ENCODE measurements at places on chromosomes 1 and 21.
A peak's percentile ranks its signal among the peaks of the same experiment; 100 is the strongest.

DNA sequence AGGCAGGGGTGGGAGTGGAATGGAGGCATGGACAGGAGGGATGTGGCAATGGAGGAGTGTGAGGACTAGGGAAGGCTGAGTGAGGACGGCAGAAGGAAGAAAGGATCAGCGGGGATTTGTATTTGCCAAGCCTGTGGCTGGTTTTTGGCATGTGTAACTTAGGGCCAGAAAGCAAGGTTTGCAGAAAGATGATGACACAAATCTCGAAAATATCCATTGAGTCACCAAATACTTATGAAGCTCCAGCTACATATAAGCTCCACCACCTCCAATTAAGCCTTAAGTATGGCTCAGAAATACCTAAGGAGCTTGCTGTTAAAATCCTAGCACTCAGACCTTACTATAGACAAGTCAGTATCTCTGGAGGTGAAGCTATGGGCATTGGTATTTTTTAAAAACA is 90.1 kb downstream of the OMA1 start:
- DNase-seq = no peak

DNA sequence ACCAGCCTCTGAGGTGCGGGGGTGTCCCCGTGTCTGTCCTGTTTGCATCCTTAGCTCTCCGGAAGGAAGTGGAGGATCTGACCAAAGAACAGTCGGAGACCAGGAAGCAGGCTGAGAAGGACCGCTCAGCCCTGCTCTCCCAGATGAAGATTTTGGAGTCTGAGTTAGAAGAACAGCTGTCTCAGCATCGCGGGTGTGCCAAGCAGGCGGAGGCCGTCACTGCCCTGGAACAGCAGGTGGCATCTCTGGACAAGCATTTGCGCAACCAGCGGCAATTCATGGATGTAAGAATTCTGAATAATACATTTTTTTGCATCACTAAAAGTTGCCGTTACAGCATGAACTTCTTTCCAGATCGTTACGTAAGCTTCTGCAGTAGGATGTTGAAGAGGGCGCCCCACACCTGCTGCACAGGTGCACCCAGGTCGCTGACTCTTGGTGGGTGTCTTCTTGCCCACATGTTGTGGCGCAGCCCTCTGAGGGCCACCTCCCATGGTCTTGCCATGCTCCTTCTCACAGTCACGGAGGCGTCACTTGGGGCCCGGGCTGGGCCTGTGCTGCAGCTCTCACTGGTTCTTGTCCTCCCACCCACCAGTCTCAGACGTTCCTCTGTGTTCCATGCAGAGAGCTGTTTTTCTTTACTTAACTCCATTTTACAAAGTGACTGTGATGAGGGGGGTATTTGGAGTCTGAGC is 61.3 kb upstream of the DIP2A start:
- DNase-seq = no peak

DNA sequence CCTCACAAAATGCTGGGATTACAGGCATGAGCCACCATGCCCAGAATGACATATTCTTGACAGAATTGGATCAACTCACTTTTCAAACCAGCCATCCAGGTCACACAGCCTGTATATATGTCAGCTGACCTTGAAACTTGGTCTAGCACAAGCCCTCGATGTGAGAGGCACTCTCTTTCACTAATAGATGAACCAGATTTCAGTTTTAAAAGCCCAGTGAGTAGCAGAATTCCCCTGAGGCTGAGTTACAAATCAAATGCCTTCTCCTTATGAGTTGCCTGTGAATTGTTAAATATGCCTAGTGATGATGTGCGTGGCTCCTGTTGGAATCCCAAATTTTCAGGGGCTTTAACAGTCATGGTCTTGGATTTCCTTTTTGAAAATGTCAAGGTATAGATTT is 88.7 kb downstream of the CD247 start:
- no peak for DNase-seq

DNA sequence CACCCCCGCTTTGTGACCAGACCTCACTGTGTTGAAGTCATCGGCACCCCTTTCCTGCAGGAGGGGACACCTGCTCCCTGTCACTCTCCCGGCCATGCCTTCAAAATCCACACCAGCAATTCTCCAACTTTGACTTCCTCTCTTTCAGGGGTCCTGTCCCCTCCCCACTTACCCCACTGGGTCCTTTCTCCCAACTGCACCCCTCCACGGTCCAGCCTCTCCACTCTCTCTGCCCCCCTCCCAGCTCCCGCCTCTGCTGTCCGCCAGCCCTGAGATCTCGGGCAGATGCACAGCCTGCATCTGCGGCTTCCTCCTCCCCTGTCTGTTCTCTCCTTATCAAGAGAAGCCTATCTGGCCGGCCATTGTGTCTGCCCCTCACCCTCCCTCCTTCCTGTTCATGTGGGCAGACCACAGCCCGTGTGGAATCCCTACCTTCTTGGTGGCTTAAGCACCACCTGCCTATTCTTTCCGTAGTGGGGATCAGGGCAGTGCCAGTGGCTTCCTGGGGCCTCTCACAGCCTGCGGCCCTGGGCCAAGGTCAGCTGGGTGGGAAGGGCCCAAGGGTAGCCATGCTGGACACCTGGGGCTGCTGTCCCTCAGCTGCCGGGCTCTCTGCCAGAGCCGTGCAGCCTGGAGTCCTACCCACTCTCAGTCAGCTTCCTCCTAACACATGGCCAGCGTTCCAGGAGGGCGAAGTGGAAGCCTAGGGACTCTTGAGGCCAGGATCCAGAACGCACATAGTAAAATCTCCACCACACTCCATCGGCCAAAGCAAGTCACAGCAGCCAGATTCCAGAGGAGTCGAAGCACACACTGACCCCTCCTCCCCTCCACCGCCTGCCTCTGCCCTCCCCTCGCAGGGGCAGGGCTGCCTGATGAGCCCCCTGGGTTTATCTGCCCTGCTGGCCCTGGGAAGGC is 5.1 kb upstream of the HES4 start:
- peak; percentile 47 for DNase-seq

GRCh38 chr1:204307334-204307883 is 52.3 kb downstream of the PLEKHA6 start:
- DNase-seq = no peak
